NCI-H460 (cell line): ENCODE measurements at places on chromosomes 2 and 18. TPM values are rescaled to one million over a fixed set of nuclear protein-coding genes. Genes with fewer than 3 reads are reported as not detected.
A peak's percentile ranks its signal among the peaks of the same experiment; 100 is the strongest.

- no peak for DNase-seq
Observed at GRCh38 chr2:126627643-126628042, 28.3 kb upstream of the GYPC start.

GRCh38 chr2:71610671-71611070, 157.3 kb downstream of the DYSF start:
- DNase-seq: no peak

- DNase-seq: no peak
Observed at GRCh38 chr2:162521871-162522650, 178.1 kb downstream of the GCA start.

- peak; percentile 35 for DNase-seq
Observed at GRCh38 chr2:207202645-207203044, 36.9 kb upstream of the KLF7 start.

GRCh38 chr2:27496357-27497287, at the start of gene GCKR:
Gene GCKR, plus strand, starts transcription at chr2:27496839. Its CDS starts 66 bp downstream, at chr2:27496905.
- no peak for DNase-seq

DNA sequence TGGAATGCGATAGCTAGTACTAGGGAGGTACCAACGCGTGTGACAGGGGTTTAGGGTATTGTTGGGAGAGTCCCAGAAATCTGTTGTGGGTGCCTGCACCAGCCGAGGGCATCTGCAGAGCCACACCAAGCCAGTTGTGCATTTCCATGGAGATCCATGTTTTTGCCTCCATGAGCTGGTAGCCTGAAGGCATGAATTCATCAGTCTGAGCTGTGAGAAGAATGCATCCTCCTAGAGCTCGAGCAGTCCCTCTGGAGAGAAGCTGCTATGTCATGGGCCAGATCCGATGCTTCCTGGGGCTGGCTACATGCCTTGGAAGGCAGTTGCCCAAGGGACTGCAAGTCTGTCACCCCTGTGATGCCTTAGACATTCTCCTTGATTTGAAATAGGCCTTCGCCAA, 57.9 kb downstream of the LIPG start:
- no peak for DNase-seq

DNA sequence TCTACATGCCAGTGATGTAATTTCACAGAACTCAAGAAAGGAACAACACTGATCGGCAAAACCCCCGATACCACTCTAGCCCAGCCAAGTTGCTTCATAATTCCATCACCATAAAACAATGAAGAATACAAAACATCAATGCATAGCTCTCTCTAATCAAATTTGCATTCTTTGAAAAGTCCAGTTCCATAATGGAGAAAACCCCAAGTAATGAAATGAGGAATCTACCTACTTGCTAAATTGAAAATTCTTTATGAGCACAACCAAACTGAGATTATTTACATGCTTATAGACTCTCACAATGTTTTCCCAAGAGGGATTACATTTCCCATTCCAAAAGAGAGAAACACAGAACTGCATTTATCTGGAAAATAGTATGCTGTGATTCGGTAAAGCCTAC, 186.5 kb downstream of the NR4A2 start:
- no peak for DNase-seq

DNA sequence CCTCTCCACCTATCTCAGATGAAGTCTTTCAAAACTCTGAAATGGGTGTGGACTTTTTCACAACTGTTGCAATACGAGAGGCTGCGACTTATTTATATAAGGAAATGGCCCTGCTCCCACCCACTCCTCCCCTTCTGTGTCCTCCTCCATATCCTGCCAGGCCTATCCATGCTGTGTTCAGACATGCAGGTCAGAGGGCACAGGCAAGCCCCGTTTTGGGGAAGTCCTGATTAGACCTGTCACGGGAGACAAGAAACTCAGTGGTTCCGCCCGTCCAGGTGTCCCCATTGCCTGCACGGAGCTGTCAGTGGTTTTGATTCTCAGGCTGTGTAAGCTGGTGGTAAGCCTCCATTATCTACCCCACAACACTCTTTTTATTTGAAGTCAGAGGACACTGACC, 99.6 kb upstream of the MGAT5 start:
- DNase-seq: no peak

DNA sequence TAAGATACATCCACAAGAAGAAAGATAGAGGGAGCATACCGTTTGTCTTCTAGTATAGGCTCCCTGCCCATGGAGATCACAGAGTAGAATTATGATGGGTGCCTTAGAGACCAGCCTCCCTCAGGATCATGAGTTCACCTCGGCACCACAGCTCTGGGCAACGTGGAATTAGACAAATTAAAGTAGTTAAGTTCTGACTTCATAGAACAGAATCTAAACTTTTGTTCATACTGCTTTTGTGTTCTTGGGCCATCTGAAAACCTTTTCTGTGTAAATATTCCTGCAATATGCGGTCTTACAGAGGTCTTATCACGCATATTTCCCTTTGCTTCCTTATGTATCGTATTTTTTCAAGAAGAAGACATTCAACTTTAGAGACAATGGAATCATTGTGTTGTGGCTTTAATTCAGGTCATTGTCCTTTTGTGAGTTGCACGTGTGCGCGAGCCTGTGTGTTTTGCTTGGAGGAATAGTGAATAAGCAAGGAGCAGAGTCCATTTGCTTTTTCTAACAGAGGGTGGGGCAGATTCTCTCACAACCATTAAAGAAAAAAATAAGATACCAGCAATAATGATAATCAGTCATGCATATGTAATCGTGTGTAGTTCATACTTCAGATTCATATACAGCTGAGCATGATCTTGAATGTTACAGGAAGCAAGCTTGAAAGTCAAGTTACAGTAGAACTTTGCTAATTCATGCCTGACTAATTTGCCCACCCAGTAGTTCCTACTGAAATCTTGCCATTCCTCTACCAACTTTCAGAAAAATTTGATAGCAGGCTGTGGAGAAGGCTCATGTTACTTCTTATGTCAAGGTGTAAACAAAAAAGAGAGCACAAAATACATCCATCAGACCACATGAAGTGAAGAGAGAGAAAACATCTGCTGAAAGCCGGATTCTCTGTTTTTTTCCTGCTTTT, 243.6 kb downstream of the NEDD4L start:
- no peak for DNase-seq

DNA sequence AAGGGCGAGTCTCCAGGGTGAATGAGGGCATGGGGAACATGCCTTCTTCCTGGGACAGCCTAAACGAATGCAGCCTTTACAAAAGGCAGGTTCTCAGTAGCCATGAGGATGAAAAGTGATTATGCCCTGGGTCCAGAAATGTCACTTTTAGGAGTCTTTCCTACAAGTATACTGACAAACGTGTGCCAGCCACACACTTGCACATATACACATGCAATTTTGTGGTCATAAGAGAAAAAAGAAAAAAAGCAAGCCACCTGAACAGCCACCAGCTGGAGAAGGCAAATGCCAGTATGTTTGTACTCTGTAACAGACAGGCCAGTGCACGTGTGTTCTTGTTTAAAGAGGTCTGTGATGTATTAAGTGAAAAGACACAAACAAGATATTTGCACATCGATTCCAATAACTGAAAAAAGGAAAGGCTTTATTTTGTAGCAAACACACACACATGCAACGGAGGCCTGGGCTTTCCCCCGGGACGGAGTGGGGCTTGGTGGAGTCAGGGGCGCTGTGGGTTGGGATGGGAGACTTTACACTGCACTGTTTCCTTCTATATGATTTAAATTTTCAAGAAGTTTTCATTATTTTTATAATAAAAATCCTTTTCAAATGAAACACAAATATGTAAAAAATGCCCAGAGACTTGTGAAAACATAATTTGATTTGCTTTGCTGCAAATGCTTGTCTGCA, 108.4 kb downstream of the FAM210A start:
- no peak for DNase-seq

GRCh38 chr2:201929281-201930026, 104.2 kb upstream of the FZD7 start:
- DNase-seq: no peak

DNA sequence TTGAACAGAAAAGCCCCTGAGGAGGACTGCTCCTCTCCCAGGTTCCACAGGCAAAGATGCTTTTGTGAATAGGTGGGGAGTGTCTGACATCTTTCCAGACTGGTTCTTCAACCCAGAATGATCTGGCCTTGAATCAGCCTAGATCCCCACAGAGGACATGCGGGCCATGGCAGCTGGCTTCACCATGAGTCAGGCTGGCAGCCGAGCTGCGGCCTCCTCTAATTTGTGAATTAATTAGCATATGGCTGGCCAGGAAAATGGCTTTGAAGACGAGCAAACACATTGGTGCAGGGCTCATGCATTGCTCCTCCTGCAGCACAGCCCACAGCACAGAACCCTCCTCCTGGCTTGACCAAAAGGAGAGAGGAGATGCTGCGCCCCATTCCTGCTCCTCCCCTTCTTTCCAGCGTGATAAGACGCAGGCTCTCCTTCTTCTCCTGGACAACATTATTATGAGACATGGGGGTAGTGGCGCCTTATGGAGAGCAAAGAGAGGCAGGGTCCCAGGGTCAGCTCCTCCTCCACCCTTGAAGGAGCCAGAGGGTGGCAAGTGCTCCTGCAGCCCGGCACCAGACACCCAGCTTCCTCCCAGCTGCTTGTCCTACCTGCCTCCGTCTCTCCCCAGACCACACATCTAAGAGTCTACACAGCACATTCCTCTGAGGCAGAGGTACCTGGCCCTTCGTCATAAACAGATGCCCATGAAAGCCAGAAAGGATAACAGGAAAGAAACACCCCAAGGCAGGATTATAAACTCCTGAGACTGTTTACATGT, 66.7 kb downstream of the EDAR start:
- DNase-seq: no peak

DNA sequence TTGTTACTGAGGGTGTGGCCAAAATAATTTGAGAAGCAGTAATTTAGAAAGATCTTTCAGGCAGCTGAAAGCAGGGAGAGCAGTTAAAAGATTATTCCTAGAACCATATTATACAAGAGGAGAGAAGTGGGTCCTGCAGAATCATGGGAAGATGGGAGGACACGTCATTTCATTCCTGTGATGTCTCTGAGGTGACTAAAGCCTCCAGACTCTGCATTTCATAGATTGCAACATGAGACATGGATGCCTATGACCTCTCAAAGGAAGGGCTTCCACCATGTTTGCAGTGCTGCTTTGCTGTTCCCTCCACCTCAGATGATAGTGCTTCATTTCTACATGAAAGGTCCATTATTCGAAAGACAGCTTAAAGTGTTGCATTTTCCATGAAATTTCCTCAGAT, 788.4 kb downstream of the TSN start:
- no peak for DNase-seq

GRCh38 chr2:128307595-128307994, 11.1 kb downstream of the HS6ST1 start:
- DNase-seq: no peak

GRCh38 chr18:76604935-76605240, 109.8 kb upstream of the ZNF516 start:
- no peak for DNase-seq

- no peak for DNase-seq
Observed at GRCh38 chr18:38790303-38790702, 1224.7 kb upstream of the CELF4 start.

DNA sequence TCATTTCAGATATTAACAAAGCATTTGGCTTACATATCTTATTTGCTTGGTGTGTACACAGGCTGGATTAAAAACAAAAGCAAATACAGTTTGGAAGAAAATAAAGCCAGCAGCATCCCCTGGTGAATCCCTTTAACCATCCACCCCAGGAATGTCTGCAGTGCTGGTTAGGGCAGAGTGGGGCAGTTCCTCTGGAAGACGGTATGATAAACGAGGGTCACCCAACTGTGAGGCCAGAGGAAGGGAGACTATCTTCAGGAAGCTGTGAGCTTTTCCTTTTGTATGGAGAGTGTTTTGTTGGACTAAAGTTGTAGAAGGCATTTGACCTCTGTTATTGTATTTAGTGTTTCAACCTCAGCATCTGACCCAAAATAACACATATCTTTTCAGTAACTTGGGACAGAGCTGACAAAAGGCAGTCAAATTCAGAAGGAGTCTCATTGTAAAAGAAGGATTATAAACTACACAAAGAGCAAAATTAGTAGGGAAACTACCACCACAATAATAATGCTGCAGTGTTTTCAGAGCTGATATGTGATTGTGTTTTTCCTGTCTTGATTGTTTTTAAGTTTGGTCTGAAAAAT, 159.1 kb downstream of the FMNL2 start:
- no peak for DNase-seq

DNA sequence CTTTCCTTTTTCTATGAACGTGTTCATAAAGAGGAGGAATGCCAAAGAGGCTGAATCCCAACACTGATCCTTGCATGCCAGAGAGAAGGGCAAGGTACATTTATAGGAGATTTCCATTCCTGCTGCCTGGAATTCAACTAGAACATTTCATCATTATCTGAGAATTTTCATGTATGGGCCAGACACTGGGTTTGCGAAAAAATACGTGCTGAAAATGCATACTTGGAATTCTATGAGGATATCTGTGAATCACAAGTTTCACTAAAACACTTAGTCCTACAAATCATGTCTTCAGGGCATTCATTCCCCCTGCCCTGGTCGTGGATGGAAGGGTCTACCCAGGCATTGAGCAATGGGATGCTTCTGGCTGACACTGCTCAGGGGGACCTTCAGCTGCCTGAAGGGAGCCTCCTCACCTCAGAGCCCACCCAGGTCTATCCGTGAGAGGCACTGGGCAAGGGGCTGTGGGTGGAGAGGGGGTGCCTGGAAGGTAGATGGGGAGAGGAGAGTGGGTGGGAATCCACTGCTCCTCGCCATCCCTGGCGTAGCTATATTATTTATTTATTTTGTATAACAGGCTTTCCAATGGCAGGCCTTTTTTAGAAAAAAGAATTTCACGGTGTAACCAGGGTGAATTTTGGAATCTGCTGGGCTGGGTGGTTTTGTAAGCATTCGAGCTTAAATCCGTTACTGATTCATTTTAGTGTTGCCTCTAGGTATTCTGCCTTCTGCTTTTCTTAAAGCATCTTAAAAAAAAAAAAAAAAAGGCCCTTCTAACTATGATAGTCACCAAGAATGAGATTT, 560.6 kb upstream of the ID2 start:
- DNase-seq: no peak

DNA sequence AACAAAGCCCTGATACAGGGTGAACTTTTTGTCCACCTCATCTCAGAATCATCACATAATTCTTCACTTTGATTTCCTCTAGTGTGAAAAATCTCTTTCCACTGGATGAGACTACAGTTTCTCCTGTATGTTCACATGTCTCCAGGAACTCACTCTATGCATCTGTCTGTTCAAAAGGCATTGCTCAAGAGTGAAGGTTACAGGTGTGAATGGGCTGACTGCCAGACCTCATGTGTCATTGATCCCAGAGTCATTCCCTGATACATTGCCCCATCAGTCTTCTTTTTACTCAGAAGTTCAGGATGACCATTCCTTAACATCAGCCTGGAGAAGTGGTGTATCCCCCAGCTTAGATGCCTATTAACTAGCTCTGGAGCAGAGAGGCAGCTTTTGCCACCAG, 4.4 kb upstream of the DSC3 start:
- DNase-seq: no peak

- no peak for DNase-seq
Observed at GRCh38 chr2:233029321-233029720, 3.2 kb upstream of the NEU2 start.

The CREG2 gene
- total RNA-seq: 0.10 and 0.20 TPM in 2 replicates

The EPAS1 gene
- total RNA-seq: 50.5 and 54.5 TPM in 2 replicates

The MBP gene
- 99.3 and 115 TPM in 2 replicates for total RNA-seq

The SERTAD2 gene
- 18.7 and 20.1 TPM in 2 replicates for total RNA-seq

The LDLRAD4 gene
- not detected in 2 replicates for total RNA-seq

The PROM2 gene
- total RNA-seq: 0.06 and 0.15 TPM in 2 replicates

The EPB41L3 gene
- total RNA-seq: 499 and 554 TPM in 2 replicates

The RMND5A gene
- 53.9 and 59.2 TPM in 2 replicates for total RNA-seq

The HK2 gene
- 10.4 and 12.5 TPM in 2 replicates for total RNA-seq

The ERFE gene
- total RNA-seq: 7.7 and 10.0 TPM in 2 replicates

The KIF5C gene
- total RNA-seq: 0.46 and 0.64 TPM in 2 replicates

The SNTG2 gene
- 0.12 TPM in 1 of 2 replicates, not detected in the other for total RNA-seq

The CIDEA gene
- total RNA-seq: not detected in 2 replicates

The SALL3 gene
- total RNA-seq: 0.02 TPM in 1 of 2 replicates, not detected in the other

The SEMA4F gene
- 6.4 and 7.1 TPM in 2 replicates for total RNA-seq
